CD4-positive, alpha-beta T cell (primary cell): ENCODE measurements at places on chromosomes 1 and 21. TPM values are rescaled to one million over a fixed set of nuclear protein-coding genes. Genes with fewer than 3 reads are reported as not detected.

LCE2B gene
- total RNA-seq: not detected

AMY2A gene
- total RNA-seq: not detected

FMO4 gene
- 1.1 TPM for total RNA-seq

CSF1 gene
- total RNA-seq: 6.7 TPM

NHLH1 gene
- total RNA-seq: 0.08 TPM

PCP4 gene
- total RNA-seq: not detected

SPRR2G gene
- total RNA-seq: not detected

SHISA4 gene
- 0.19 TPM for total RNA-seq

MYCBP gene
- 1.5 TPM for total RNA-seq

LRRIQ3 gene
- total RNA-seq: 0.25 TPM

CLDN8 gene
- not detected for total RNA-seq

UBXN10 gene
- total RNA-seq: 0.44 TPM

CFHR2 gene
- total RNA-seq: not detected

S100A9 gene
- total RNA-seq: 43.6 TPM

COL24A1 gene
- 0.25 TPM for total RNA-seq

LAD1 gene
- total RNA-seq: not detected

TMEM82 gene
- total RNA-seq: not detected

GFI1 gene
- total RNA-seq: 15.3 TPM

PLEKHN1 gene
- 0.69 TPM for total RNA-seq

TNFRSF1B gene
- total RNA-seq: 62.6 TPM

FBXO28 gene
- 32.5 TPM for total RNA-seq

CAPN2 gene
- 110 TPM for total RNA-seq

FCRL6 gene
- total RNA-seq: 0.28 TPM

GCLM gene
- total RNA-seq: 6.1 TPM

GREM2 gene
- 0.28 TPM for total RNA-seq

IRF6 gene
- total RNA-seq: 1.7 TPM

COP1 gene
- total RNA-seq: 42.2 TPM

SPRR2E gene
- total RNA-seq: not detected

KTI12 gene
- 24.0 TPM for total RNA-seq

NTNG1 gene
- total RNA-seq: not detected

FAM43B gene
- total RNA-seq: not detected

BSND gene
- not detected for total RNA-seq

RGSL1 gene
- not detected for total RNA-seq

LAMC2 gene
- total RNA-seq: not detected

C1orf116 gene
- 0.25 TPM for total RNA-seq

NT5C1A gene
- 1.1 TPM for total RNA-seq

OR2M3 gene
- total RNA-seq: not detected

BEST4 gene
- 1.0 TPM for total RNA-seq

PPCS gene
- 40.4 TPM for total RNA-seq

GPA33 gene
- total RNA-seq: 5.0 TPM

CD1E gene
- not detected for total RNA-seq

PPIH gene
- total RNA-seq: 29.4 TPM

FABP3 gene
- total RNA-seq: not detected

CLDN17 gene
- not detected for total RNA-seq

ZFP69 gene
- total RNA-seq: 1.1 TPM

LMOD1 gene
- total RNA-seq: not detected

SPATA21 gene
- not detected for total RNA-seq

MARK1 gene
- total RNA-seq: not detected

NEXN gene
- total RNA-seq: 0.25 TPM

NOC2L gene
- 50.2 TPM for total RNA-seq

TSTD1 gene
- total RNA-seq: 38.0 TPM

PBX1 gene
- total RNA-seq: 0.96 TPM

MAP3K7CL gene
- total RNA-seq: 4.7 TPM

ANGPTL3 gene
- not detected for total RNA-seq
